ENCODE measurements at places on chromosomes 5 and 9.

DNA sequence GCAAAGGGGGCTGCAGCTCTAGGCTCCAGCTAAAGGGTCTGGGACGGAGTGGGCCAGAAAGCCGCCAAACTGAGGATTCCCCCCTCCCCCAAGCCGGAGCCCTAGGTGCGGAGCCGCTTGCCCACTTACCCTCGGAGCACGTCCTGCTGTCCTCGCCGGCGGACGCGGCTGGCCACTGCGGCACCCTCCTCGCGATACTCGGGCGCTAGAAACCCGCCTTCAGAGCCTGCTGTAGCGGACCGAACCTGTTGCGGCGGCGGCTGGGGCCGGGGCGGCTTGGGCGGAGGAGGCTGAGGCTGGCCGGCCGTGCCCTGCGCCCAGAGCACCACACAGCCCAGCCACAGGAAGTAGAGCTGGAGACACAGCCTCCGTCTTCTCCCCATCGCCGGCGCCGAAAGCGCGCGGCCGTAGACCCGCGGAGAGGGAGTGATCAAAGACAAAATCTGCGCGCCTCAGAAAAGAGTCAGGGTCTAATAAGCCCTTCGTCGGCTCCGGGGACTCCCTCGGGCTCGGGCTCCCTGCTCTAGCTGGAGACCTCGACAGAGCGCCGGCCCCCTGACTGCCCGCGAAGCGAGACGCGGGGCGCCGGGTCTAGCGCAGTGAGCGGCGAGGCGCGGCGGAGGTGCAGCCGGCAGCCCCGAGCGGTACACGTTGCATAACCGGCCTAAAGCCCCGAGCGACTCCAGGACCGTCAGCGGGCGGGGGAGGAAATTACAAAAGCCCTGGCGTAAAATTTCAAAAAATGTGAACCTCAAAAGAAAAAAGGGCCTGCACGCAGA, 635 bp downstream of the FBN2 start:
- DNase-seq = peak; percentile 67

- no peak for DNase-seq
These were observed 602.6 kb downstream of the SEMA5A start for GRCh38 chr5:8943301-8943700.

DNA sequence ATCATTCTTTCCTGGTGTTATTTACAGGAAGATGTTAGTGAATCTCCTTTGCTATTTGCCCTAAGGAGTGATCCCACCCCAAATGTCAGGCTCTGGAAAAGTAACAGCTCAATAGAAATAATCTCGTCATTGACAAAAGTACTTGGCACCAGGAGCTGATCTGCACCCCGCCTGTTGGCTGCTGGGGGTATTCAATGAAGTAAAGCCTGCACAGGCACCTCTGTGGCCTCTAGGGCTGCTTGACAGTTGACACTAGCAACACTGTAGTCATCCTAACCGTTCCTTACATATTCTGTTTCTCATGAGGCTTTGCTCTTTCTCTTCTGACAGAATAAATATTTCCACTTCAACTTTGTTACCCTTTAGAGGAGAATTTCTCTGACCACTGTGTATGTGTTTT, 103.4 kb downstream of the DOCK2 start:
- no peak for DNase-seq

DNA sequence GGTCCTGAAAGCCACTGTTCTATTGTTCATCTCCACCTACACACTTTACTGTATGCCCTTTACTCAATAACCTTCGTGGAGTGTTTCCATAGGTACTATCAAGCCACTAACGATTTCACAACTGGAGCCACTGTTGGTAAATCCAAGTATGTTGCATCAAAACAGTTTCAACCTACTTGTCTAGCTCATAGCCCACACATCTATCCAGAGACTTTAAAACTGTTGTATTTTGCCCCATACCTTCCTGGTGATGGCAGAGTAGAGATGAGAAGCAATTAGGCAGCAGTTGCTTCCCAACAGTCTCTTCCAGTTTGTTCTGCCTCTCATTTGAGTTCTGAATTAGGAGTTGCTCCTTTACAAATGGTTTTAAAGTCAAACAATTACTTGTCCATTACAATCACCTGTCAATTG, 607 bp downstream of the FAXDC2 start:
- peak; percentile 45 for DNase-seq

DNA sequence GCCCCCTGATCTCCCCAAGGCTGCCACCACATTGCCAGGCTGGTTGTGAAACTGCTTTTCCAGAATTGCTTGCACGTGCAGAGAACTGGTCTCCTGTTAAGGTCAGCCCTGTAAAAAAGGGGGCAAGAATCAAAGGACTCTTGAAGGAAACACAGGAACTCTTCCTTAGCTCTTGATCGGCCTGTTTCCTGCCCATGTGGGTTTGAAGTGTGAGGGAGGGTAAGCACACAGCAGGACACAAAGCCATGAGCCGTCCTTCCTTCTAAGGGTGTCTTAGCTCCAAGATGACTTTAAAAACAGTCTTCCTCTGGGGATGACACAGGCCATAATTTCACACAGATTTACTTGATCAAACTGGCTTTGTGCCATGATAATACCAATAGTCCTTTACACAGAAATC, 36.1 kb downstream of the TEK start:
- DNase-seq = no peak

DNA sequence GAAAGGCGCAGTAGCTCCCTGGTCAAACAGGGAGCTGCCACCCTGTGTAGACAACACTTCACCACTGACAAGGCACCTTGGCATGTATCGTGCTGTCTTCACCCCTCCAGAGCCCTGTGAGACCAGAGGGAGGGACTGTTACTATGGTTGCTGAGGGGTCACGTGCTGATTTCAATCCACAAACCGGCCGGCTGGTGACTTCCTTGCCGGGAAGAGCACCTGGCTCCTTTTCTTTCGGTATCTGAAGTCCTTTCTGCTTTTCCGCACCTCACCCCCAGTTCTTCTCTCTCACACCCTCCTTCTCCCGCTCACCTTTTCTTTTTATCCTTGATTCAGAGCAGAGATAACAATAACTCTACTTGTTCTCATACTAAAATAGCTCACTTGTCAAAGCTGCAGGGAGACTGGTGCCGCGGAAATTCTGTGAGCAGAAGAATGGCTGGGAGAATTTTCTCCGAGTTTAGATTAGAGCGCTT, 327.2 kb downstream of the ZSWIM6 start:
- DNase-seq = peak; percentile 30

GRCh38 chr9:20620650-20621470, 1.4 kb downstream of the MLLT3 start:
- DNase-seq = peak; percentile 47

- DNase-seq = peak; percentile 67
These were observed 117.4 kb downstream of the GCNT1 start for GRCh38 chr9:76576344-76576743.

DNA sequence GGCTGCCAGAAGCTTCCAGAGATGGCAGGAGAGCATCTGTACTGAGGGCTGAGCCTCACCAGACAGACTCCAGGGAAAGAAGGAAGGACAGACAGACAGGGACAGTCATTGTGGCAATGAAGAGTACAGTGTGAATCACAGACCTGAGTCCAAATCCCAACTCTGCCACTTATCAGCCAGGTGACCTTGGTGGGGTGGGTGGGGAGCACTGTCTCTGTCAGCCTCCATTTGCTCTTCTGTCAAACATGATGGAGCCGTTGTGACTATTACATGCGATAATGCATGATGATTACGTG, 85.9 kb upstream of the FSTL4 start:
- no peak for DNase-seq

Data from epithelial cell of esophagus (primary cell).